ENCODE measurements at places on chromosomes 16 and 17.

- no peak for DNase-seq
Measured at GRCh38 chr16:1349951-1350350, 1.7 kb downstream of the TSR3 start.

GRCh38 chr17:944266-944826 lies 35.2 kb downstream of the NXN start:
- no peak for DNase-seq

GRCh38 chr17:50443505-50443974 lies 17.5 kb downstream of the ACSF2 start:
- DNase-seq, result no peak

GRCh38 chr17:44903012-44903685 lies 3.9 kb upstream of the EFTUD2 start:
- DNase-seq, result no peak

- no peak for DNase-seq
Measured at GRCh38 chr17:66405836-66406677, 103.6 kb downstream of the PRKCA start.

DNA sequence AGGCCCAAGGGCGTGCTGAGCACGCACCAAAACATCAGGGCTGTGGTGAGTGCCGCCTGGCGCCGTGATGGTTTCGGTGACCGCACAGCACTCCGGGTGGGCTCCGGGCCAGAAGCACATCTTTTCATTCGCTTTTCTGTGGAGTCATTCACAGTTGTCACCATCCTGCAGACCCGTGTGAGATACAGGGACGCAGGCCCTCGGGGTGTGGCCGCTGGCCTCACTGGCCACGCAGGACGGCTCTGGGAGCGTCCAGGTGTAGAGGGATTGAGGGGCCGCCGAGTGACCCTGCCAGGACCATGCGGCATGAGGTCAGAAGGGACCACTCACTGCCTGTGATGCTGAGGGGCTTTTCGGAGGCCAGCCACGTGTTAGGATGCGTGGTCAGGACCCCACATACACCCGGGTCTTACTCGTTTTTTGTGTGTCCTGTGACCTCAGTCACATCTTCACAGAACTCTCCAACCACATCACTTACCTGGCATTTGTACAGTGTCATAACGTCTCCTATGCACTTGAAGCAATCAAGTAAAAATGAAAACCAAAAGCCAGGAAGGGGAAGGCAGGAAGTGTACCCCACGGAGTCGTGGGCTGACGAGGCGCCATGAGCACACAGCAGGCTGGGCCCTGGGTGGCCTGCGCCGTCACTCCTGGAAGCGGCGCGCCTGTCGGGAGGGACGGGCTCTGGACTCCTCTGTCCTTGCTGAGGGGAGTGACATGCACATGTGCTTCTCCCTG lies 7.8 kb downstream of the ACSF3 start:
- no peak for DNase-seq

DNA sequence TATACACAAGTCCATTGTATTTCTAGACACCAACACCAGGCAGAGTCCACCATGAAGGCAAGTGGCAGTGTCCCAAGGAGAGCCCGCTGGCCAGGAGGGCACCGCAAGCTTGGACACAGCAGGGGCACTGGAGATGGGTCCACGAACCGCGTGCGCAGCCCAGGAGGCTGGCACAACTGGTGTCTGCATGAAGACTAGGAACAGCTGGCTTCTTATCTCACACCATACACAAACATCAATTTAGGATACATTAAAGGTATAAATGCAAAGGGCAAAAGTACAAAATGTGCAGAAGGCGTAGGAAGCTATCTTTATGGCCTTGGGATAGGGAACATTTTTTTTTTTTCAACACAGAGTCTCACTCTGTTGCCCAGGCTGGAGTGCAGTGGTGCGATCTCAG lies 52.4 kb downstream of the ANKRD11 start:
- no peak for DNase-seq

DNA sequence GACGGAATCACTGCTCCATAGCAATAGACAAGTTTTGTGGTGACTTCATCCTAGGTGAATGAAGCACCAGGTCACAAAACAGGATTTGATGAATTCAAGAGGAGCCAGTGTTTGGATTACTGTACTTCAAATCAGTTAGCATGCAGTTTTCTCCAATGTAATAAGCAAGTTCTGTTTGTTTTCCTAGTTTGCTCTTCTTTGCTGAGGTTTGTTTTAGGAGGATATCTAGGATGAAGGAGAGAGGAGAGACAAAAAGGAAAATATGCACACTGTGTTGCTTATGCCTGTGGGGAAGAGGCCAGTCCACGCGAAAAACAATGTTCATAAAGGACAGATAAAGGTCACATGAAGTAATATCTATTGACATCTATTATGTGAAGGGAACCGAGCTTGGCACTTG lies 9.0 kb downstream of the KRT37 start:
- DNase-seq, result no peak

- no peak for DNase-seq
Measured at GRCh38 chr16:57757883-57758282, 22.3 kb downstream of the KATNB1 start.

GRCh38 chr17:34436607-34437006 lies 73.6 kb upstream of the CCL1 start:
- DNase-seq, result no peak

DNA sequence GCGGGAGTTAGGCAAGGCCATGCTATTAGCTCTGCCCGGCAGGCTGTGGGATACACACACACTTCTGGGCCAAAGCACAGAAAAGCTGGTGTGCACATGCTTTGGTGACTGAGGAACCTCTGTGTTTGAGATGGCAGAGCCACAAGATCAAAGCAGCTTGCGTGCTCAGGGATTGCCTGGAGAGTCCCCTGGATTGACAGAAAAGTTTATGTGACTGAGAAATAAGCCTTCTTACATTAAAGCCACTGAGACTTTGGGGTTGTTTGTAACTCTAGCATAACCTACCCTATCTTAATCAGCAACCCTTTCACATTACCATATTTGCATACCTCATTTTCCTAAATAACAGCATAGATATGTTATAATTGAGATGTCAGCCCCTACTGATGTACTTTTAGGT lies 69.3 kb downstream of the MYO1D start:
- DNase-seq, result no peak

DNA sequence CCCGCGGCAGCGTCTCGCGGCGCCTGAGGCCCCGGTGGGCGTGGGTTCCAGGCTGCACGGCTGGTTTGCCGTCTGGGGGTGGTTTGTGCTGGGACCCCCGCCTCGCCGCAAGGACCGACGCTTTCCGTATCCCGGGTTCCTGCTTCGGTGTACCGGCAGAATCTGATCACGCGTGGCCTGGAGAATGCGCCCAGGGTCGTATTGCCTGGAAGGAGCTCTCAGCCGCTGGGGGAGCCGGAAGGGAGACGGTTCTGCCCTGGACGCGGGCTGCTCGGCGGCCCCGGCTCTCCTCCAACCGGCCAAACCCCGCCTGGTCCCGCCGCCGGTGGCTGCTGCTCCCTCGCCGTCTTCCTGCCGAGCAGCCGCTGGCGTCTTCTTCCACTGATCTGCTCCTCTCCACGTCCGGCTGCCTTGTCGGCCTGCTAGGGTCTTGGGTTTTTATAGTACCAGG lies 39.8 kb downstream of the ZNF778 start:
- no peak for DNase-seq

- DNase-seq, result no peak
Measured at GRCh38 chr17:78615631-78616030, 38.4 kb upstream of the DNAH17 start.

DNA sequence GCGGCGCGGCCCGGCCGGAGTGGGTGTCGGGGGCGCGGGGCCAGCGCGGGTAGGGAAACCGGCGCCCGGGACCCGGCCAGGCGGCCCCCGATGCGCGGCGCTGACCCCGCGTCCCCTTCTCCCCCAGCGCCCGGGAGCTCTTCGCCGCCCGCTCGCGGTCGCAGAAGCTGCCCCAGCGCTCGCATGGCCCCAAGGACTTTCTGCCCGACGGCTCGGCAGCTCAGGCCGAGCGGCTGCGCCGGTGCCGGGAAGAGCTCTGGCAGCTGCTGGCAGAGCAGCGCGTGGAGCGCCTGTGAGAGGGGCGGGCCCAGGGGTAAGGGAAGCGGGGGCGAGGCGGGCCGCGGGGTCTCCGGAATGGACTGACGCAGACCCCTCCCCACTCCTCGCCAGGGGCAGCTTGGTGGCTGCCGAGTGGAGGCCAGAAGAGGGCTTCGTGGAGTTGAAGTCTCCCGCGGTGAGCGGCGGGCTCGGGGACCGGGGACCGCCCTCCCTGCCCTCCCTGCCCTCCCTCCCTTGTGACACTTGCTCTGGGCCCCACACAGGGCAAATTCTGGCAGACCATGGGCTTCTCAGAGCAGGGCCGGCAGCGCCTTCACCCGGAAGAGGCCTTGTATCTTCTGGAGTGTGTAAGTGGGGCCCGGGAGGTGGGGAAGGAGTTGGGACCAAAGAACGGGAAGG lies 430 bp downstream of the TSEN54 start:
- DNase-seq, result peak; percentile 23

DNA sequence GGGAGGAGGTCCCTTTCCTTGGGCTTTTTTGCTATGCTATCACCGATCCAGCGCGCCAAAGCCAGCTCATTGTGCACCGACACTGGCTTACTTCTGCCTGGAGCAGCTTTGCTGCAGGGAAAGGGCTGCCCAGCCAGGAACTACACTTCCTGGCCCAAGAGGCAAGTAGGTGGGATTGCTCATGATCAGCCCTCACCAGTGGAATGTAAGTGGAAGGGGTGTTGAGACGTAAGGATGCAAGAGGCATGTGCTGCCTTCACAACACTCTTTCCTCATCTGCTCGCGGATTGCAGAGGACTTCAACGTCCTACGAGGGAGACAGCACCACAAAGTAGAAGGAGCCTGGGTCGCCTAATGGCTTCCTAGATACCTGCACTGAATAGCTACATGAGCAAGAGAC lies 104.3 kb upstream of the FOXF1 start:
- no peak for DNase-seq

GRCh38 chr17:65677932-65678331 lies 116.5 kb upstream of the AXIN2 start:
- no peak for DNase-seq

- DNase-seq, result no peak
Measured at GRCh38 chr17:33603789-33604188, 310.7 kb upstream of the ASIC2 start.

- DNase-seq, result no peak
Measured at GRCh38 chr17:29068818-29069217, 25.9 kb downstream of the PIPOX start.

DNA sequence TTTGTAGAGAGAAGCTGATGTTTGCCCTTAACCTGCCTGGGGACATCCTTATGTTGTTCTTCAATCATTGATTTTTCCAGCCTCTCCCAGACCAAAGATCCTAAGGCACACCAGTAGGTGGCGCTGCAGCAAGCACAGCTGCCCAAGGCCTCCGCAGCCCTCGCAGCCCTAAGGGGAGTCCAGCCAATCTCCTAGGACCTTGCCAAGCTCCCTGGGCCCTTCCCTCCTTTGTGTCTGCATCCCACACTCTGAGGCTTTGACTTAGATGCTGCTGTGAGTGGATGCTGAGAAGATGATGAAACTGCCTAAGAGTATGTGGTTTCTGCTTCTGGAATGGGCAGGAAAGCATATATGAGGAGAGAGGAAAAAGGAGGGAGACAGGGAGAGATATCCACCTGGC lies 47.1 kb downstream of the SPACA3 start:
- DNase-seq, result no peak

- DNase-seq, result peak; percentile 5
Measured at GRCh38 chr16:79928142-79928873, 327.8 kb upstream of the MAF start.

GRCh38 chr16:47045023-47045422 lies 71.5 kb upstream of the DNAJA2 start:
- DNase-seq, result no peak

DNA sequence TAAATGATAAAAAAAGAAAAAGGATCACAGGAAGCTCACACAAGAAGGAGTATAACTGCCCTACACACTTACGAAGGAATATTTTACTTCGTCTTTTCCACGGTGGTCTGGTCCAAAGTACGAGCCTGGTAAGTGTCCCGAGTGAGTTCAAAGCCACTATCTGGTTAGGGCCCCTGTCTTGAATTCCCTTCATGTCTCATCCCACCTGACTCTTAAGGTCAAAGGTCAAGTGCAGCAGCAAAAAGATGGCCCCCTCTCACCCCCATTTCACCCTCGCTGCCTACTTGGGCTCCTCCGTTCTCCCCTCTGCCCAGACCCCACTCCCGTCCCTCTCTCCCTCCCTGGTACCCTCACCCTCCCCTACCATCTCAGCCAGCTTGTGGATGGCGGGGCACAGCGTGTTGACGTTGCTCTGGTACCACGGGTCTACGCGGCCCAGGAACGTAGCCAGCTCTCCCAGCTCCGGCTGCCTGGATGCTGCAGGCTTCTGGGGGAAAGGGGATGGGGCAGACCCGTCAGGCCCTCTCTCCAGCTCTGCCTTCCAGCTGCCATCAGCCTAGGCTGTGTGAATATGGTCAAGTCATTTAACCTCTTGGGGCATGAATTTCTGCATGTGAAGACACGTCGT lies 27.8 kb upstream of the MFSD6L start:
- no peak for DNase-seq

- DNase-seq, result no peak
Measured at GRCh38 chr17:444879-445454, 92.4 kb upstream of the RPH3AL start.

GRCh38 chr16:17345043-17345442 lies 125.7 kb downstream of the XYLT1 start:
- DNase-seq, result peak; percentile 45

GRCh38 chr17:32763855-32764439 lies 113.0 kb downstream of the MYO1D start:
- no peak for DNase-seq

DNA sequence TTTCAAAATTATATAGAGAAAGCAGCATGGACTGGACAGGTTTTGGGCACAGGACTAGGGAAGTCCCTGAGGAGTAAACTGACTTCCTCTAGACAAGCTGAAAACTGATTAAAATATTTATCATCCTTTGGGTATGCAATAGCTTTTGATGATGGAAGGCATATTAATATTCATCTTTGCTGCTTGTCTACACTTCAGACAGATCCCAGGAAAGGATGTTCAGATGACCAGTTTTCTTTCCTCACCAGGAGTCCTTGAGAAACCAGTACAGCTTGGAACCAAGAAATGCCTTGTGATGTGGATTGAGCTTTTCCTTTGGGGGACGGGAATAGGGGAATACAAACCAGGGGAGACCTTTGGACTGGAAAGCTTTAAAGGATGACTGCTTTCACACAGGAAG lies 195.5 kb downstream of the FTO start:
- DNase-seq, result no peak

- DNase-seq, result no peak
Measured at GRCh38 chr17:16178836-16179235, 36.5 kb downstream of the NCOR1 start.

GRCh38 chr16:66069587-66069986 lies 296.9 kb upstream of the CDH5 start:
- DNase-seq, result no peak

Data from body of pancreas (tissue), 4 donors.